ENCODE measurements at places on chromosomes 11 and 22.

- DNase-seq, result no peak
These were observed 434.1 kb downstream of the BRD1 start for GRCh38 chr22:49393526-49393925.

DNA sequence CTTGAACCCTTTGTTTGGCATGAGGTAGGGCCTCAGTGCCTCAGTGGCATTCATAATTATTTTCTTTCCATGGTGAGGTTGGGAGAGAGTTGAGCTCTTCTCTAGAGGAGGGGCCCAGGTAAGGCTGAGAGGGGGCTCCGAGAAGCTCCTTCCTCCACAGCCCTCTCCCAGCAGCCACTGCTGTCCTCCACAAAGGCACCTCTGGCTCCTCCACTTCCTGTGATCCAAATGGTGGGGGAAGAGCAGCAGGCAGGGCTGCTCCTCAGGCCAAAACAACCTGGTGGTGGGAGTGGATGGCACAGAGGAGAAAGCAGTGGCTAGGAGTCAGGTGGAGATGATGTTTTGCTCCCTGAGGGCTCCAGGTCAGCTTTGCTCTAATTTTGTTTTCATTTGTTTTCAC, 13.3 kb downstream of the ROBO4 start:
- DNase-seq, result no peak

- DNase-seq, result peak; percentile 43
These were observed 4.5 kb downstream of the GSTT2 start for GRCh38 chr22:23984430-23984829.

GRCh38 chr11:46808799-46809431, 37.2 kb downstream of the CKAP5 start:
- peak; percentile 18 for DNase-seq

GRCh38 chr11:117993988-117994745, 8.0 kb downstream of the IL10RA start:
- DNase-seq, result no peak

GRCh38 chr11:87803748-87804147, 371.5 kb downstream of the RAB38 start:
- DNase-seq, result no peak

DNA sequence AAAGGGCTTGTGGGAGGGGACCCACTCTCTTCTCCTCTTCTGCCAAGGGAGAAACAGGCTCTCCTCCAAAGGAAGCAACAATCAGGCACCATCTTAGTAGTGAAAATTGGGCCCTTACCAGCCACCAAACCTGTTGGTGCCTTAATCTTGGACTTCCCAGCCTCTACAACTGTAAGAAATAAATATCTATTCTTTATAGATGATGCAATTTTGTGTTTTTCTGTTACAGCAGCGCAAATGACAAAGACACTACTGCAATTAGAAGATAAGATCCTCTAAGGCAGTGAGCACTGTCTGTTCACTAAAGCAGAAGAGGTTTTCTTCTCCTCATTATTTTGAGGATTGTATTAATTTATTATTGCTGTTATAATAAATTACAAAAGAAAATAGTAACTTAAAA, 691.4 kb upstream of the CCDC179 start:
- DNase-seq, result no peak

DNA sequence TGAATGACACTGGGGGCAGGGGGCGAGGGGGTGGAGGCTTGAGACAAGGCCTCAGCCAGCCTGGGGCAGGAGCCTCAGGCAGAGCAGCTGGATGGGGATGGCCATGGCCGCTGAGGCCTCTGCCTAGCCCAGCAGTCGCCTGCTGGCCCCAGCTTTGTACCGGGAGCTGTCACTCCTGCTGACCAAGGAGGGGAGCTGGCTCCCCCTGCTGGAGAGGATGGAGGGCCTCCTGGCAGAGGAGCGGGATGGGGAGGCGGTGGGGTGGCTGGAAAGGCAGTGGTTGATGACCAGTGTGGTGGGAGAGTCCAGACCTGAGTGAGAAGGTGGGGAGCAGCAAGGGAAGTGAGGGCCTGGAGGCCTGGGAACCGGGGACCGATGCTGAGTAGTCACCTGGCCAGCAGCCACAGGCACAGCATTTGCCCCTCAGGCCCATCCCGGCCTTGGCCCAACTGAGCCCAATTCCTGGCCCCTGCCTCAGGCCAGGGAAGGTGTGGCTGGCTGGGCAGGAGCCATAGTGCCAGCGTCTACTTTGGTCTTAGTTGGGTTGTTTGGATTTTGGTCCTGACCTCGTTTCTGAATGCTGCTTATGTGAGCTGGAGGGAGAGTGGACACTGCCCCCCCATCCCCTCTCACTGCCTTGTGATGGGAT, 6.0 kb upstream of the SUSD2 start:
- DNase-seq, result peak; percentile 16

DNA sequence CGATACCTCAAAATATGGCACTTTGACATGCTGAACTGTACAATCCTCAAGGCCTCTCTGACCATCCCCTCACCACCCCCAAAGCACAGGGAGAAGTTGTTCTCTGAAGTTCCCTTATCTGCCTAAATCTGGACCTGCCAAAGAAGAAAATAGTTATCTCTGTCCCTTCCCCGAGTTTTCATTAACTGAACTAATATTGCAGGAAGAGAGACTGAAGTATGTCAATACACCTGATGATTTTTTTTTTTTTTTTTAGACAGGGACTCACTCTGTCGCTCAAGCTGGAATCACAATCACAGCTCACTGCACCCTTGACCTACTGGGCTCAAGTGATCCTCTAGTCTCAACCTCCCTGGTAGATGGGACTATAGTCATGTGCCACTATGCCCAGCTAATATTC, 75.0 kb downstream of the SIK3 start:
- DNase-seq, result no peak

DNA sequence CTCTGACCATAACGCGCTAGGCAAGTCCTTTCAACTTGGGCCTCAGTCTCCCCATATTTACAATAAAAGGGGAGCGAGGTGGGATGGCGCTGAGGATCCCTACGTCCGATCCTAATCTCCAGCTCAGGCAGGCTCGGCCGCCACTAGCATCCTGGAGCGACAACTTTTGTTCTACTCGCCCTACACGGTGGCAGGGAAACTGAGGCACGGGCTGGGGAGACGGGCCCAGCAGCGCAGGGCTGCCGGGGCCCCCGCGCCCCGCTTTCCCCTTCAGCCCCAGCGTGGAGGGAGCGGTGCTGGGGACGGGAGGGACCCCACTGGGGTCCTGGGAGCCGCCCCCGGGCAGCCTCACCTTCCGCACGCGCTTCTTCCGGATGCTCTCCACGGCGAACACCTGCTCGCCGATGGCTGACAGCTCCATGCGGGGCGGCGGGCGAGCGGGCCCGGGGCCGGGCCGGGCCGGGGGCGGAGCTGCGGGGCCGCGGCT, 413 bp downstream of the CBX7 start:
- DNase-seq, result no peak

- DNase-seq, result no peak
These were observed 11.0 kb downstream of the TEAD1 start for GRCh38 chr11:12685229-12685628.

DNA sequence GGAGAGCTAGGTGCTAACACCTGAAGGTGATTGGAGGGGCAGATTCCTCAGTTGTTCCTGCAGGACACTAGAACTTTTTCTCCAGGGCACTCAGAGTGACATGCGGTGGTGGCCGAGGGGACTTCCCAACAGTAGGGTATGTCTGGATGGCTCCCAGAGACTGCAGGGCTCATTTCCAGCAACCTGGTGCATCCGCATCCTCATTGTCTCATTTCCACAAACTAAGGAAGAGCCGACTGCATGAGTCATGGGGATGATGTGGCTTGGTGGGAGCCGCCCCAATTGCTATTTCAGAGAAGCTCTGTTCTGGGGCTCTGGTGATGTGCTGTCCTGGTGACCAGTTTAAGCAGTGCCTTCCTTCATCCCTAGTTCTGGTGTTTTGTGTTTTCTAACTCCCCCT, 2.8 kb upstream of the ROBO4 start:
- no peak for DNase-seq

DNA sequence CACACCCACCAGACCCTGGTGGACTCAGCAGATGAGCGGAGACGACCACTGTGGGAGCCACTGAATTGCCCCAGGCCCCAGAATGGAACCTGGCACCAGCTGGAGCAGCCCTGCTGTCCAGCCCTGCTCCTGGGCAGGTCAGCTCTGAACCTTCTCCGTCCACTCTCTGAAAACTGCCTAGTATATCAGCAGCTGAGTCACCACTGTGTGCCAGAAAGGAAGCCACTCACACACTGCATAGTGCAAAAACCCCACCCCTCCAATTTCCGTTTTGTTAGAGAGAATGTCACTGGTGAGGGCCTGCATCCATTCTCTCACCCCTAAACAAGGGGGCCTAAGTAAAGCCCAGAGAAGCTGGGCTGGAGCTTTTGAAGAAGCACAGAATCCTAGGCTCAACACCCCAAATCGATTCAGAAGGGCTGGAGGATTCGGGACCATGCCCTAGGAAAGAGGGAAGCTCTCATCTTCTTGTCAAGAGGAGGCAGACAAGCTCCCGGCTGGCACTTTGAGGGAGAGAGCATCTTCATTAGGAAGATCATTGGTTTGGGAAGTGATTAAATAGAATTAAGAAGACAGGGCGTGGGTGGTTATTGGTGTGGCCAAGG, 44.5 kb downstream of the GALNT18 start:
- no peak for DNase-seq

DNA sequence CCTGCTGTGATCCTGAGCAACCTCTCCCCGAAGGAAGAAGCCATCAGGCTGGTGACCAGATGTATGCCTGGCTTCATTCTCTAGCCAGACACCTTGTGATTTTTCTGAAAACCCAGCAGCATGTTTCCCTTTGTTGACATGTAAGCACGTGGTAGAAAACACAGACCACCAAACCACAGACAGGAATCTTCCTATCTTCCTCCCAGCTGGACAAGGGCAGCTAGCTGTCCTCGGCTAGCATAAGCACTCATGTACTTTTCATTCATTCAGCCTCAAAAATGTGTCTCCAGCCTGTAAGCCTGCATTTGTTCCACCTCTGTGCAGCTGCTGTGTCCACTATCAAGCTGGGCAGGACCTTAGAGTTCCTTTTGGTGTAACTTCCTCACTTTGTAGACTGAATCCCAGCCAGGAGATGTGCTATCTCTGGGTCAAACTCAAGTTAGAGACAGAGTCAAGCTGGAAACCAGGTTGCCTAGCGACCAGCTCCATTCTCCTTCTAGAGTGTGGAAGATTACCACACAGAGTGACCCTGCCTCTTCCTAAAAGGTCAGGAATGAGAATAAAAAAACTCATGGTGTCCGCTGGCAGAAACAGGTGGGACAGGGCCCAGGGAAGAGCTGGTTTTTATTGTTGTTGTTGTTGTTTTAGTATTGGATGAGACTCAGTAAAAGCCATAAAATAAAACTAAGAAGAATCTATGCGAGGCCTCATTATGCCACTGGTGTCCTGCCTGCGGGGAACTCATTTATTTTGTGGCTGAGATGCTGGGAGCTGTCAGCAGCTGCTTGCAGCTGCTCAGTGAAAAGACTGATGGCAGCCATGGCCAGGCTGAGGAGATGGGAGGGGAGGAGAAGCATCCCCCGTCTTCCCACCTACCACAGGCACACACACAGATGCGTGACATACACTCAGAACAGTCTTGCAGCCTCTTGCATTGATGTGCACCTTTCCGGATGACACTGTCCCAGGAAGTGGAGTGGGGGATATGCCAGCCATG, 7.4 kb upstream of the CLMP start:
- DNase-seq, result no peak

DNA sequence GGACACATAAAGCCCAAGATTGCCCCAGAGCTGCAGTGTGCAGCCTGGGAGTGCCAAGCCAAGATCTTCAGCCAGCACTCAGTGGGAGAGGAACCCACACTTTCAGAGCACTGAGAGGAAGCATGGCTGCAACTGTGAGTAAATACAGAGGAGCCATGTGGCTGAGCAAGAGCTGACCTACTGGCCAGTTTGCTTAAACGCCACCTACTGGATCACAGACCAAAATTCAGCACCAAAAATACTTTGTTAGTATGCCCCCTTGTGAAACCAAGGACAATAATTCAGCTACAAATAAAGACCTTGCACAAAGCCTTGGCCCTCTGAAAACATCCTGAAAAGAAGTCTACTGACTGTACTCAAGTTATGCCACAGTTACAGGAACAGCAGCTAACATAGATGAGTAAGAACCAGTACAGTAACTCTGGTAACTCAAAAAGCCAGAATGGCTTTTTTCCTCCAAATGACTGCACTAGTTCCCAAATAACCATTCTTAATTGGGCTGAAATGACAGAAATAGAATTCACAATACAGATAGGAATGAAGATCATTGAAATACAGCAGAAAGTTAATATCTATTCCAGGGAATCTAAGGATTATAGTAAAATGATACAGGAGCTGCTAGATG, 10.1 kb upstream of the OR4A15 start:
- peak; percentile 67 for DNase-seq

DNA sequence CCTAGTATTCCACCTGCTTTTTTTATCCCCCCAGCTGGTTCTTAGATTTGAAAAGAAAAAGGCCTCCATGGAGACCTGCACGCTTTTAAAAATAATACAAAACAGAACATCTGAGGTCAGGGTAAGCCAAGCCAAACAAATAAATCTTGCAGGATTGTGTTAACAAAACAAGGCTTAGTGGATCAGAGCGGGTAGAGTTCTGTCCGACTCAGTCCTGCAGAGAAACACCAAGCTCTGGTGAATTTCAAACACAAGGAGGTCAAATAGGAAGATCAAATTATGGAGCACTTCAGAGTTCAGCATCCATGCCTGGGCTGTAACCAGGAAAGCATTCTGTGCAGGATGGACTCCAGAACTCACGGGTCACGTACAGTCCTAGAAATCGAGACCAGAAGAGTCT, 86.9 kb downstream of the SYN3 start:
- DNase-seq, result no peak

DNA sequence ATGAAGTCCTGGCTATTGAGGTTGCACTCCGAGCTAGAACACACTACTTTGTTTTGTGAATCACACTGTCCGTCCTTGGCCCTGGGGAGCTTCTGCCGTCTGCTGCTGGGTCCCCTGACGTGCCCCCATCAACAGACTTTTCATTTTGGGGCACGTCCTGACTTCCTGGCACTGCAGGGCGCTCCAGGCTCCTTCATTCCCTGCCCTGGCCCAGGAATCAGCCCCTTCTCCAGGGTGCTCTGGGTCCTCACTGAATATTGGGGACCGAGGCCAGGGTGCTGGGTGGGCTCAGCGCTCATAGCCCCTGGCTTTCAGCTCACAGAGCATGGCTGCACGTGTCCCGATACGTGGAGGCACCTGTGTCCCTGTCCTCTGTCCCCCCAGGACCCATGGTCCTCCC, 22.2 kb downstream of the TSPAN4 start:
- no peak for DNase-seq

DNA sequence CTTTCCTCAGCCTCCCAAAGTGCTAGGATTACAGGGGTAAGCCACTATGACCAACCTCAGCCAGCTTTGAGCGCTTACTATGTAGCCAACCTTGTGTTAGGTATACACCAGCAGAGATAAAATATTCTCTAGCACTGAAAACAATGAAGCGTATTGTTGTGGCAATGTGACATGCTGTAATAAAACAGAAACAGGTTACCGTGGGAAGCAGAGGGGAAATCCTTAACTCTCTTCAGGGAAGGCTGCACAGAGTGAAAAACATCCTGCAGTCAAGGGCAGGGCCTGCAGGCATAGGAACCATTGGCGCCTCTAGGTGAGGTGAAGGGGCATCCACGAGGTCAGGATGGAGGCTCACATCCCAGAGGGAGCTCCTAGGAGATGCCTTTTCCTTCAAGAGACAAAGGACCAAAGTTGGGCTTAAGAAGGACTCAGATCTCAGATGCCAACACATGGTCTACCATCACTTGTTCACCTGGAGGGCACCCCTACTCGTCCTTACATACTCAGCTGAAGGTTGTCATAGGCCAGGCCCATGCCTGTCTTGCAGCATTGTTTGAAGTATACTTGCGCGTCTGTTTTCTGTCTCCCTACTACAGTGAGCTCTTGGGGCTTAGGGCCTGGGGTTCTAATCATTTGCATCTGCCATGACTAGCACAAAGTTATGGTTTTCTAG, 8.0 kb downstream of the POLD4 start:
- no peak for DNase-seq

- DNase-seq, result peak; percentile 54
These were observed 16.3 kb upstream of the AGBL2 start for GRCh38 chr11:47731475-47731874.

Measured in HAP-1 (cell line).